Activated naive CD8-positive, alpha-beta T cell treated with anti-CD3 and anti-CD28 coated beads, Interleukin-2, amount 50 U/mL, for 24 hours (primary cell): ENCODE measurements at places on chromosomes 1 and 21.
A peak's percentile ranks its signal among the peaks of the same experiment; 100 is the strongest.

- DNase-seq, result no peak
These were observed 7.2 kb downstream of the THEMIS2 start for GRCh38 chr1:27879374-27880082.

DNA sequence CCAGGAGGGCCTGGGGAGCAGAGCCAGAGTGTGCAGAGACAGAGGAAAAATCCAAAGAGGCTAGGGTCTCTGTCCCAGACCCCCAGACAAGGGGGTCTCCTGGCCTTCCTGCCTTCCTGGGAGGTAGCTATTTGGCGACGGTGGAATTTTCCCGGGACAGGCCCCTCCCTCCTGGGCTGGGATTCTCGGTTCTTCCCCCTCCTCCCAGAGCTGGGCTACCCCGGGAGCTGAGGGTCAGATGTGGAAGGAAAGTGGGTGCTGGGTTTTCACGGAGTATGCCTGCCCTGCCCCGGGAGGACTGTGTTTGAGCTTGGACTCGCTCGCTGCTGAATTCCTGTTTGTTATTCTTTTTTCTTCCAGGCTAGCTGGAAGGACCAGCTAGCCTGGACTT lies 759 bp downstream of the AMPD2 start:
- no peak for DNase-seq

GRCh38 chr1:2124446-2125198 lies 70.0 kb downstream of the FAAP20 start:
- DNase-seq, result no peak

GRCh38 chr1:47424336-47424982 lies 8.4 kb downstream of the FOXE3 start:
- no peak for DNase-seq

- no peak for DNase-seq
These were observed 21.6 kb upstream of the RGL1 start for GRCh38 chr1:183783342-183783741.

DNA sequence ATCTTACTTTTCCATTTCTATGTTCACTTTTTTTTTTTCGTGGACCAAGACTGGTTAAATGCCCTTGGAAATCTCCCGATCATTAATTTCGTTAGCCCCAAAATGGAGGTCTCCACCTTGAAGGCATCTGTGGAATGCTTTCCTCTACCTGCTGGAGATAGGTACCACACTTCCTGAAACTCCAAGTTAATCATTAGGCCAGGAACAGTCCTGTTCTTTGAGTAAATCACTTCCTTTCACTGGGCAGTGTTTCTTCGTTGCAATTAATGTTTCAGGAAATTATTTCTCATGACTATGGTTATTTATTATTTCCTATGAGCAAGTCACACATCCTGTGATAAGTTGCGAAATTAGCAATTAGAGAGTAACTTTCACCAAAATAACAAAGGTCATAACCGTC lies 225.2 kb upstream of the LYPLAL1 start:
- no peak for DNase-seq

- DNase-seq, result no peak
These were observed 61.8 kb downstream of the CENPF start for GRCh38 chr1:214664651-214665433.

DNA sequence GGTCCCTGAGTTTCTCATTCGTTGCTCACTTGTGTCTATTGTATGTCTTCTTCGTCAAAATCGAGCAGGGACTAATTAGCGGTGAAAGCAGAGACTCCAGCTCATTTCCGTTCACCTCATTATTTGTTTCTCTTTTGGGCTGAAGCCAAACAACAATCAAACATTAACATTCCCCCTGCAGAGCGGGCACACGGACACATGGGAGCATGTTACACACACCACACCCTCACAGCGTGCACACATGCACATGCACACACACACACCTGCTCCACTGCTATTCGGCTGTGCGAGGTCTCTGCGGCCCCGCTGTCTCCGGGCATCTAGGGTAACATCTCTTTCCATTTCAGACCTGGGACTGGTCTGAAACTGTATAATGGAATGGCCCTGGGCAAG lies 58.5 kb upstream of the LRRC8D start:
- no peak for DNase-seq

DNA sequence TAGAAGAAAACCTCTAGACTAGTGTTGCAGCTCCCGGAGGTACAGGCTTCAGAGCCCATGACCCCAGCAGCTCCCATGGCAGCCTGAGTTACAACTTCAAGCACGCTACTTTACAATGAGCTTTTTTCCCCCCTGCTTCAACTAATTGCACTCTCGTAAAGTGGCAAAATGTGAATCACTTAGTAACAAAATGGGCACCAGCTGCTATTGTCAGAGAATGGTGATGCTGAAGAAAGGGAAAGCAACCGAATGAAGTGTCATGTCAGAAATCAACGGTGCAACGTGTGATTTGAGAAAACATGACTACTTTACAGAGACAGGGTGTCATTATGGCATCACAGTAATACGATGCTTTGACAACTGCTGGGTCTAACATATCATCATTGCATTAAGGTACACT lies 40.5 kb downstream of the ESRRG start:
- DNase-seq, result no peak

GRCh38 chr1:192697771-192698170 lies 61.8 kb downstream of the RGS13 start:
- DNase-seq, result no peak

DNA sequence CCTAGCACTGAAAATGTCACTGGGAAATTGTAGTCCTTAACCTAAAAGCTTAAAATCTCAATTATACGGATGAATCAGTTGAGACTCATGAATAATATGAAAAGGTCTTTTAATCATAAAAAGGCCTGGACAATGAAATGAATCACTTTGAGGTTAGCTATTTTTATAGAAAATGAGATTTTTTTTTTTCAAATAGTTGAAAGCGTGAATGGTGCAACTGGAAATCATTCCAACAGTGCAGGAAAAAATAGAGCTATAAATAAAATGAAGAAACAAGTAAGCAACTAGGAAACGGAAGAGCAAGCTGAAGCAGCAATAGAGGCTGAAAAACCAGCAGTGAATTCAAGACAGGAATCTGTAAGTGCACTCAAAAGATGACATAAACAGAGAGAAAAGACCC lies 142.9 kb downstream of the BACH1 start:
- no peak for DNase-seq

- no peak for DNase-seq
These were observed 38.2 kb downstream of the ARHGEF11 start for GRCh38 chr1:157007306-157007705.

DNA sequence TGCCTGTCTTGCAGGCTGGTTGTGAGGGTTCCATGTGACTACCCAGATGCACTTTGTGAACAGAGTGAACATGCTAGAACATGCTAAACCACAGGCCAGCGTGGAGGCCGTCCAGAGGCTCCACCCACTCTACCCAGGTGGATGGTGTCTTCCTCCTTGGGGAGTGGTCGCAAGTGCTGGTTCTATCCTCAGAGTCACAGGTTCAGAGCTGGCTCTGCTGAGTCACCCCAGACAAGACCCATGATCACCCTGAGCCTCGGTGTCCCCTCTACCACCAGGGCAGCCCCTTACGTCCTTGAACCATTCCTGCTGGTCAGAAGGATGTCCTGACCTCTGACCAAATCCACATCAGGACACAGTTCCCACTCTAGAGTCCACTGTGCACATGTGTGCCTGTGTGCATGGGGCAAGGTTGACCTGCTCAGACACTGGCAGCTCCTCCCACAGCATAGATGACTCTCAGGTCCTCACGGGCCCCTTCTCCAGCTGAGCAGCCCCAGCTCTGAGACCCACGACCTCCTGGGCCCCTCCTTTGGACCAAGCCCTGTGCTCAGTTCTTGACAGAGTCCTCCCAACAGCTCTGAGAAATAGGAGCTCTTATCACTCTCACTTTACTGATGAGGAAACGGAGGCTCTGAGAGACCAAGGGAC lies 391.8 kb downstream of the MATN1 start:
- DNase-seq, result no peak

DNA sequence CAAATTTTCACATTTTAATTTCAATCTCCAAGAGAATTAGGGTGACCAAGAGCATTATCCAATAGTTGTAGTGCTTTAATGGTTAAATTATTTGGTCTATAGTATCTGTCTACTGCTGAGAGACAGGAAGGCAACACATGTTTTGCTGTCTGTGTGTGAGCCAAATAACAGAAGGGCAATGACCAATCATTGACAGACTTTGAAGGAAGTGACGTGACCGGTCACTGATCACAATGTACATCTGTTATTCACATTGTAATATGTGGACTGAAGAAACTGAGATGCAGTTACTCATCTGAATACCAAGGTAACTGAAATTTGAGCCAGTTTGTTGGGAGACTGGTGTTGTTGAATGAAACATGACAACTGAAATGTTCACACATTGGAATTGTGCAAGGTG lies 196.7 kb downstream of the LRRC40 start:
- DNase-seq, result no peak

DNA sequence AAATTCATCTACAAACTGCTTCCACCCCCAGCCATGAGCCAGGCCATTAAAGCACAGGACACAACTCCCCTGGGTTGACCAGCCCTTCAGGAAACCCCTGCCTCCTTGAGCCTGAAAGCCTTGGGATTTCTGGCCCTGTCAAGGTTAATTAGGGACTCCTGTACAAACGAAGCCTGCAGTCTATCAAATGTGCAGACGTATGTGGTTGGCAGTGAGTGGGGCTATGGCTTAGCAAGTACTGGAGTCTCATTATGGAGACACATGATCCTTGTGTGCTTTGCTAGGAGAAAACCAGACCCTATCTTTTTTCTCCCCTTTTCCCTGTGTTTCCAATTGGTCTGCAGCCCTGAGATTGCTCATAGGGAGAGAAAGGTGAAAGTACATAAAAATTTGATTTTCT lies 588.3 kb upstream of the USP24 start:
- DNase-seq, result no peak

DNA sequence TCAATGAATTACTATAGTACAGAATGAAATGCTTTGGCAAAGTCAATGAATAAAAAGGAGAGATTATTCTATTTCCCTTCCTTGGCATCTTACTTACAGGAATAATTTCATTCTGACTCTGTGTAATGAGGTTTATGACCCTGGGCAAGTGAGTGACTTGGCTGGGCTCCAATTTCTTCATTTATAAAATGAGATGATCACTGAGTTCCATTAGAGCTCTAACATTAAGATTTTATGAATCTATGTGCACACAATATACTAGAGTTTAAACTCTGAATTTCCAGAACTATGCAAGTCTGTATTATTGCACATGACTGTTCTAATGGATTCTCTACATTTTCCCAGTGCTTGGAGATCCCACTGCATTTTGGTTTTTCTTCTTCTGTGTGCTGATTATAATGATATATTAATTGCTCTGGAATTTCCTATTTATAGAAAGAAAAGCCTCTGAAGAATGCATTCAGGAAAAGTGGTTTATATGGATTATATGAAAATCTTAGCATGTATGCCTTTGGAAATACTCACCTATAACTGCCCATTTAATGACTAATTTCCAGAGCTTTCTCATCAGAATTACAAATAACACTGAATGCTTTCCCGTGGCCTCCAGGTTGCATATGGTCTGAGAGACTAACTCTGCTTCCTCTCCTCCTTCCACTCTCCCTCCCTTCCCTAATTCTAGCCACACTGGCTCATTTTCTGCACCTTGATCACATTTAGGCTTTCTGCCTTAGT lies 97.4 kb upstream of the CHRM3 start:
- no peak for DNase-seq

GRCh38 chr1:32774950-32775634 lies 42.1 kb downstream of the YARS1 start:
- no peak for DNase-seq

DNA sequence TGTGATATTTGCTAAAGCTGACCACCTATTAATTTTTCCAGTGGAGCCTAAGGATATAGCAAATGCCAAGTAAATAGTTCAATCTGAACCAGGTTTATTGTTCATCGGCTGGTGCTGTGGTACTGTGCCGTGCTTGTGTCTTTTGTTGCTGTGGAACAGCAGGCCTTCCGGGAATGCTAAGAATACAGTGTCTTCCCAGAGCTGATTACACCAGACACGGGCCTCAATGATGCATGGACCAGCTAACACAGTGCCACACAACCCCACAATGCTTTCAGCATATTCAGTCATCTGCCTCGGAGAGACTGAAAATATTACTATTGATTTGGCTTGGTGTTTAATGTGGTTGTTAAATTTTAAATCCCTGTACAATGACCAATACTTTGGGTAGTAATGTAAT lies 415.4 kb downstream of the PTBP2 start:
- no peak for DNase-seq

DNA sequence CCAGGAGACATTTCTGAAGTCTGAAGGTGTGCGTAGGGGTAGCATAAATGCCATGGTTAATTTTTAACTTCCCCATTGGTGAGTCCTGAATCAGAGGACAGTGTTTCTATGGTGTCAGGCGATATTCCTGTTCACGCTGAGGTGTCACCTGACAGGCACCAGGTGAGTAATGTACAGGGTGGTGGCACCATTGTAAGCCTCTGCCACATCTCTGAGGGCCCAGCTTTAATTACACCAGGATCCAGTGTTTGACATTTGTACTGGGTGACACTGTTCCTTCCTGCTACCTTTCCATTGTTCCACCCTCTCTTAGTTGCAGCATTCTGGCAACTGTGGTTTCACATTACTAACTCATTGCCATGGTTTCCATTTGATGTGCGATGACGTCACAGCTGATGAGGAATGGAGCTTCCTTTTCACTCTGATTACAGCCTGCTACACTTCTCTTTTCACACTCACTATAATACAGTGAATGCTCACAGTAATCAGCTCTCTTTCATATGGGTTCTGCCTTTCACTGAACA lies 40.6 kb upstream of the MARK1 start:
- DNase-seq, result peak; percentile 20

- no peak for DNase-seq
These were observed 16.2 kb downstream of the LMOD1 start for GRCh38 chr1:201930137-201930536.

DNA sequence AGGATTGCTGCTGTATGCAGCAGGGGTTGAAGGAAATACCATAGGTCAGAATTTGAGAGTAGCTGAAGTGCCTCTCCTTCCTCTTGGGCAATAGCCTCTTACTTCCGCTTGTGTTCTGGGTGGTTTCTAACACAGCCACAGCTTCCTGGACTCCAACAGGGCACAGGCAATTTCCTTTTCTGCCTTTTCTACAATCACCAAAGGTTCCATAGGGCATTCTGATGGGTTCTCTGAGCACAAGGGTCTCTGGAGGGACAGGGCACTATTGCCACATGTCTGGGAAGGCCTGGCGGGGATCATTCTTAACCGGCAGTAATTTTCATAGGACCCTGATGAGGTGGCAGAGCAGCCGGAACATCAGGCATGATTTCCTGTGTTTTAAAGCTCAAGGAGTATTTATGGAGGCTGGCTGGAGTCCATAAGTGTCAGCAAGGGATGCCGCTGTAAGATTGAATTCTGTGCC lies 5.5 kb upstream of the AGTRAP start:
- DNase-seq, result peak; percentile 35

GRCh38 chr21:45080639-45081414 lies 6.4 kb downstream of the ADARB1 start:
- peak; percentile 38 for DNase-seq

- no peak for DNase-seq
These were observed 136.9 kb downstream of the RWDD3 start for GRCh38 chr1:95370691-95371562.

GRCh38 chr1:109242387-109242786 lies 7.0 kb upstream of the CELSR2 start:
- DNase-seq, result no peak

GRCh38 chr1:218323568-218324225 lies 21.4 kb upstream of the TGFB2 start:
- DNase-seq, result no peak
